ENCODE measurements at places on chromosomes 3 and 15.

DNA sequence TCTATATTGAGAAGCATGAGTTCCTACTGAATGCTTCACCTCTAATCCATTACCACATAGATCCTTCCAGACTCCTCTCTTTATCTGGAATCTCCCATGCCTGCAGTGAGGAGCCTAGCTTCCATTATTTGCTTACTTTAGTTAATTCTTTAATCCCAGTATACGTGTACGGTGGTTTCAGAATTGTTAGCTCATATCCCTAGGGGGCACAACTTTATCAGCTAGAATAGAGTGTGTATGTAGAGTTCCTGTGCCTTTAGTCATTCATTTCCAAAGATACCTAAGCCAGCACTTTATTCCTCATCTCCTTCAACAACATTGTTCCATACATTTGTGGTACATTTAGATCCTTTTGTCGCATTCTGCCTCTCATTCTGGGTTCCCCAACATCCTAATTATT lies 226.0 kb downstream of the TJP1 start:
- no peak for DNase-seq

- no peak for DNase-seq
These were observed 126.5 kb downstream of the DGKG start for GRCh38 chr3:186235554-186235953.

- DNase-seq: no peak
These were observed 20.7 kb downstream of the POPDC2 start for GRCh38 chr3:119639494-119640350.

GRCh38 chr3:37680401-37680800 lies 181.3 kb upstream of the CTDSPL start:
- no peak for DNase-seq

GRCh38 chr3:135655328-135655727 lies 310.2 kb upstream of the PPP2R3A start:
- DNase-seq: no peak

Measured in neuronal stem cell (in vitro differentiated cells).